ENCODE measurements at places on chromosomes 7 and 10. TPM values are rescaled to one million over a fixed set of nuclear protein-coding genes. Genes with fewer than 3 reads are reported as not detected.

The C10orf88 gene
- 8.3 TPM for total RNA-seq

The SH2D4B gene
- not detected for total RNA-seq

The GALNT11 gene
- total RNA-seq, result 23.9 TPM

The GPR37 gene
- not detected for total RNA-seq

The CFAP43 gene
- total RNA-seq, result not detected

GRCh38 chr7:95220328-95220727 lies 104.0 kb downstream of the PON1 start:
- DNase-seq, result no peak

DNA sequence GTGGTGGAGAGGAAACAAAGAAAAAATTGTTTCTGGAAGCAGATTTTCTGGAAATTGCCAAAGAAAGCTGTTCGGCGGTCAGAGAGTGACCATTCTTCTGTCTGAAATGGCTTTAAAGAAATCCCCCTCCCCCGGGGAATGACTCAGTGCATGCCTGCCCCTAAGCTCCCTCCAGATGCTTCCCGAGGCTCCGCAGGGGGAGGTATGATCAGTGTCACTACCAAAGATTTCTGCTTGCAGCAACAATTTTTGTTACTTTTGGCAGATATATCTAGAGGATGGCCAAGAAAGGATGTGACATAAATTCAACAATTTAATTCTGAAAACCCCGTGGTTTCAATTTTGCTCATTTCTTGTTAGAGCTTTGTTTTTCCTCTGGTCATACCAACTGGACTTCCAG lies 163.9 kb downstream of the JCAD start:
- DNase-seq, result peak; percentile 85

DNA sequence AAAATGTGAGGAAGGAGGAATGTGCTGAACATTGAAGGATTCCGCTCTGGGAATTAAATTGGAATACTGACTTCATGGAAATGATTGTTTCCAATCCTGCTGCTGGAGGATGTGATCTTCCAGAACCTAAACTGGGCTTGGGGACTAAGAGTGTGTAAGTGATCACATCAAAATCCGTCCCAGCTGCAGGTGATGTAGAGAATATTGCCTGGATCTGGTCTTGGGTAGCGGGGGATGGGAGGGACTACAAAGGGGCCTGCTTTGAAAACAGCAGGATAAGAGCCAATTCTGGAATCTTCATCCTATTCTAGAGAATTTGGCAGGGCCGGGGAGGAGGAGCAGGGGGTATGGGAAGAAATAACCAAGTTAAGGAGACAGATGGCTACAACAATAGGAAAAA lies 552.2 kb upstream of the FZD8 start:
- DNase-seq, result no peak

DNA sequence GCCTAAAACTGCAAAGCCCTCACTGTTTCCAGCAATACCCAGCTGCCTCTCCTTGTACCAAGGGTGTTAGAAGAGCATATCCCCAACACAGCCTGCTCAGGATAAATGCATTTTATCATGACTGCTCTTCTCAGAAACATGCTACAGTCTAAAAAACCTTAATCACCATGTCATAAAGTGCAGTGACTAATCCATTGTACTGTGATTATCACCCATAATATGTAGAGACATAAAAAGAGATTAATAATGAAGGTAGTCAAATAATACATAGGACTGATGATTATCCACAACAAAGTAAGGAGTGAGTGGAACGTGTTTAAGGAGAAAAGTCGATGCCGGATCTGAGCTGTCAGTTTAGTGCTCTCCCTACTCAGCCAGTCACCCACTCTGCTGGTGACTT lies 12.2 kb upstream of the WDR11 start:
- no peak for DNase-seq

- DNase-seq, result no peak
Observed at GRCh38 chr10:33698033-33698432, 363.6 kb upstream of the NRP1 start.

GRCh38 chr10:83691791-83692596 lies 447.3 kb upstream of the GHITM start:
- DNase-seq, result no peak

- DNase-seq, result no peak
Observed at GRCh38 chr10:124963866-124964720, 22.2 kb downstream of the ZRANB1 start.

GRCh38 chr10:131214521-131215244 lies 96.8 kb downstream of the TCERG1L start:
- DNase-seq, result no peak

- no peak for DNase-seq
Observed at GRCh38 chr7:55060636-55061022, 41.8 kb downstream of the EGFR start.
